ENCODE measurements at places on chromosomes 6 and 20. TPM values are rescaled to one million over a fixed set of nuclear protein-coding genes. Genes with fewer than 3 reads are reported as not detected.

The GRIK2 gene
- not detected for total RNA-seq

The ABHD16A gene
- total RNA-seq: 33.3 TPM

The FIG4 gene
- 14.5 TPM for total RNA-seq

The FLRT3 gene
- not detected for total RNA-seq

The CCM2L gene
- not detected for total RNA-seq

The CLPSL1 gene
- total RNA-seq: not detected
